Fibroblast of mammary gland (primary cell): ENCODE measurements at places on chromosomes 7 and 10.

DNA sequence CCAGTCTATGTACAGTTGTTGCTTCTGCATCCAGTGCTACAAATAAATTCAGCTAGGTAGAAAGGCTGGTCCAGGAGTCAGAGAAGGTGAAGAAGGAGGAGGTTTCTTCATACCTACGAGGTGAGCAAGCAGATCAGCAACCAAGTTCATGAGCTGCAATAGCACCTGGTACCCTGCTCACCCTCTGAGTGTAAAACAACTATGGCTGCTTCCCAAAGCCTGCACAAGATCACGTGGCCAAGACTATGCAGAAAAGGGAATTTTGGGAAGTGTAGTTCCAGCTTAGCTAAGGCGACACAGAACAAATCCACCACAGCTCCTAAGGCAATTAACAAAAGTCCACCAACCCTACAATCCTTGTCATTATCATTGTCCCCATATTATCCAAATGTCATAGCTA lies 95.9 kb upstream of the AUTS2 start:
- no peak for DNase-seq

- no peak for DNase-seq
These were observed 732.1 kb upstream of the POT1 start for GRCh38 chr7:125661677-125662076.

- DNase-seq = peak; percentile 59
These were observed 168.9 kb downstream of the CDK14 start for GRCh38 chr7:90764848-90765570.

GRCh38 chr10:99927721-99928280 lies 81.9 kb downstream of the DNMBP start:
- no peak for DNase-seq

GRCh38 chr10:2734603-2735002 lies 332.7 kb upstream of the PFKP start:
- no peak for DNase-seq

DNA sequence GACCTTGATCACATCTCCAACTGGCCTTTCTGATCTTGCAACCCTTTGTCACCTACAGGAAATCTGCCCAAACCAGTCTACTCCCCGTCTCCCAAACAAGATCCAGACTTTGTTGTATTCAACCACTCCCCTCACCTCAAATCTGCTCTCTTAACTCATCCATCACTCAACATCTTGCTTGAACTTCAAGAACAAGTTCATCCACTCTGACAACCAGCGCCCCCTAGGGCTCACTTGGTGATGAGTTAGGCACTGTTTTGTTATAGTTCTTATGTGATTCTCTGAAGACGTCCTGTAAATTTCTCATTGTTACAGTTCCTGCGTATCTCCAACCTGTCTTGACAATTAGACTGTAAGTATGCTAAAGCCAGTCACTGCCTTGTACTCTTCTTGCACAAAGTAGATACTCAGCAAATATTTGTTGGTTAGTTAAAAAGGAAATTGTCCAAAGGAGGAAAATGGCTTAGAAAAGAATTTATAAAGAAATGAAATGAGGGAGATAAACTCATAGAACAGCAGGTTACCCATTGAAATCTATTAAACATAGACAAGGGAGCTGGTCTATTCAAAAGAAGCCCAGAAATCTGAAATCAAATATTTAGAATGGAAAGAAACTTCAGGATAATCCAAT lies 5.3 kb downstream of the FRMD4A start:
- peak; percentile 51 for DNase-seq

DNA sequence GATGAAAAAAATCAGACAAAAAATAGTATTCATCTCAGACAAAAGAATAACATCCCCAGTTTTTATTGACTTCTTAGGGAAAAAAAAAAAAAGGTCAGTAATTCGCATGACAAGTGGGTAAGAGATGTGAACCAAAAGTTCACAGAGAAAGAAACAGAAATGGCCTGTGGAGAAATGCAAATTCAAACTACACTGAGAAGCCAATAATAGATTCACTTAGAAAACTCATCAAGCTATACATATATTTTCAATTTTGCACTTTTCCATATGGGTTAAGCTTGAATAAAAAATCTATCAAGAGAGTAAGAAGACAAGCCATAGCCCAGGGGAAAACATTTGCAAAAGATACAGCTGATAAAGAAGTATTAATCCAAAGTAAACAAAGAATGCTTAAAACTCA lies 28.0 kb downstream of the HERC4 start:
- DNase-seq = no peak

GRCh38 chr7:27303026-27303425 lies 60.4 kb downstream of the EVX1 start:
- DNase-seq = peak; percentile 2

DNA sequence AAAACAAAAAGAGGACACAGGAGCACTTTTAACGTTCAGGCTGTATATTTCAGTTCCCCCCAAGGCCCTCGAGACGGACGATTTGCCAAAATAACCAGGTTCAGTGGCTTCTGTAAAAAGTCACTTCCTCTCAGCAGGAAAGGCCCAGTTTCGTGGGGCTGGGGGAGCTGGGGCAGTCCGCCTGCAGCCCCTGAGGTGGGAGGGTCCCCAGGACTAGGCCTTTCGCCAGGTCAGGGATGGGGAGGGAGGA lies 28.8 kb downstream of the WDR86 start:
- DNase-seq = no peak

- DNase-seq = peak; percentile 52
These were observed 143.5 kb upstream of the ASAH2 start for GRCh38 chr10:50394832-50395231.

GRCh38 chr7:132509643-132510042 lies 66.6 kb downstream of the PLXNA4 start:
- DNase-seq = no peak

GRCh38 chr7:6256677-6257535 lies 15.5 kb downstream of the CYTH3 start:
- peak; percentile 96 for DNase-seq

DNA sequence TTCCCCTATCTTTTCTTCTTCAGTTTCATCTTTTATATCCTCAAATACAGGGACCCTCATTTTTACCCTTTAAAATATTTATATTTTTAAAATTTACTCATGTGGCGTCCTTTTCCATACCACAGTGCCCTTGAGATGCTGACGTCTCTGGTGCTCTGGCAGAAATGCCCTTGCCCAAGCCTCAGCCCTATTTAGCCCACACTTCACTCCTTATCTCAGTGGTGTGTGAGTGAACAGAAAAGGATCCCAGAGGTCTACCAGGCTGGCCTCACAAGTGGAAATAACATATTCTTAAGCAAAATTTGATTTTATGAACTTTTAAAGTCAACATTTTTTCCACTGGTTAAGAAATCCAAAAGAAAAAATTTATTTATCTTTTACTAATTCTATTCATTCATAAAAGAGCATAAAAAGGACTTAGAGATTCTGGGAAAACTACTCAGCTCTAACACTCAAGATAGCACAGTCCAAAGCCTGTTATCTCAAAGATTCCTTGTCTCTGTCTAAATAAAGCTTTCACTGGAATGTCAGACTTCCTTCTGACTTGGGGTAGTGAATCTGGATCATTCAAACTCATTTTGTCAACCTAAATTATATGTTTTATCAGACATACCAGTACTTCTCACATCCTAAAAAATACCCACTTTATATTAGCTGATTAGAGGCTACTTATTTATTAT lies at the start of gene NEBL:
TSS of gene NEBL (minus strand) at position 166 of the 680 bp plus-strand sequence. CDS start at position 60, 106 bp downstream.
- DNase-seq = no peak

- DNase-seq = peak; percentile 85
These were observed 303.7 kb downstream of the BMPER start for GRCh38 chr7:34208878-34209621.

DNA sequence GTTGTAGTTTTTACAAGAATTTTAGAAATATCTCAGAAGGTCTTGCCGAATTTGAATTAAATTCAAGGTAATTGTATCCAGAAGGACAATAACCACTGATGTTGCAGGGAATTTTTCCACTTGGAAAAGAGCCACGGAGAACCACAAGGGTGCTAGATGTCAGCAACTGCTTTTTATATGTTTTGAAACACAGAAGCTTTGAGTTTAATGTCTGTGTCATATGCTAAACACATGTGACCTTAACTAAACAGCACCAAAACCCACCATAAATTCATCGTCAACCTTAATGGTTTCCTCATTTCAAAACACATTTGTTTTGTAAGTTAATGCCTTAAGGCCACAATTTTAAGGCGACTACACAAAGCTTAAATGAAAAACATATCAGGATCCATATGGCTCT lies 106.9 kb downstream of the COL28A1 start:
- peak; percentile 95 for DNase-seq

- peak; percentile 81 for DNase-seq
These were observed 6.9 kb downstream of the ITPRIP start for GRCh38 chr10:104331208-104331838.

- peak; percentile 24 for DNase-seq
These were observed 195.4 kb upstream of the PLXDC2 start for GRCh38 chr10:19620811-19621210.

DNA sequence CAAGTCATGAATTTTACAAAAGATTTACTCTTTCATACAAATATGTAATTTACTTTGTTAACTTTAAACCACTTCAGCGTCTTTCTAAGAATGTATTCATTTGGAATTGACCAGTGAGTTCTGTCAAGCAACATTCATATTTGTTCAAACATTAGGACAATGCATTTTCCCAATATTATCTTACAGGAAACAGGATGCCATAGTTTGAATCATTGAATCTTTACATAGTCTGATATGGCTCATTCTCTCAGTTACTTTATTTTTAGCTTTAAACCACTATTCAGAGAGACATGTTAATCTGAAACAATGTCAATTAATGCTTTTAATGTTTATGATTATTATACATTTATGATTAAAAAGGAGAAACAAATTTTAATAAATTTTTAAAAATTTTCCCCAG lies 21.1 kb upstream of the MEOX2 start:
- no peak for DNase-seq

DNA sequence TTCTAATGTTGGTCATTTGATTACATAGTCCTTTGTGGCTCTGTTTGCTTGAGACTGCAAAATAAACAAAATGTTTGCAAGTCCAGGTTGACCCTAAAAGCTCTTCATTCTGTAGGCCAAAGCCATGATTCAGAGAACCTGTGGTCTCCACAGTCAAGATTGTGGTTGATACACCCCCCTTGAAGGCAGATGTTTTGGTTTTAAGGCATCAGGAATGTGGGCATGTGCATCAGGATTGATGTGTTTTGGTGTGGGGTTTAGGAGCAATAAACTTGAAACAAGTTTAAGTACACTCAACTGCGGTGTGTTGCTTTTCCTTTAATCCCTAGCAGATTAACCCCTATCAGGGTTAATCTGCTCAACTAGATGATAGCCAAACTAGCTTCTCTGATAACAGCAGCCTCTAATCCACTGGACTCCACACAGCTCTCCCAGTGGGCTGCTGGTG lies 379.1 kb upstream of the GALNT17 start:
- peak; percentile 83 for DNase-seq

DNA sequence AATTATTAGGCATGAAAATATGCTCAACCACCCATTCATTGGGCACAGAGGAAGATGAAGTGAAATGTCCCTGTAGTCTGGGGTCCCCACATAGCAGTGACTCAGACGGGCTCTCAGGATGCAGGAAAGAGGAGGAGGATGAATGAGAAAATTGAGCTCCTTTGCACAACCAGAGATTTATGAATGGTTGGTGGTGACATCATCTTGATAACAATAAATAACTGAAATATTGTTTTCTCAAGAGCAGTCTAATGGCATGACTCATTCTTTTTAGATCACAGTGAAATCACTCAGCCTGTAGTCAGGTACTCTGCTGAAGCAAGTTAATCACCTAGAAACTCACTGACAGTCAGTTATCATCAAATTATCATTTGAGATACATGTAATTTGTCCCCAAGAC lies 254.1 kb downstream of the RELN start:
- peak; percentile 63 for DNase-seq

GRCh38 chr7:26091933-26092332 lies 60.1 kb upstream of the NFE2L3 start:
- peak; percentile 3 for DNase-seq

DNA sequence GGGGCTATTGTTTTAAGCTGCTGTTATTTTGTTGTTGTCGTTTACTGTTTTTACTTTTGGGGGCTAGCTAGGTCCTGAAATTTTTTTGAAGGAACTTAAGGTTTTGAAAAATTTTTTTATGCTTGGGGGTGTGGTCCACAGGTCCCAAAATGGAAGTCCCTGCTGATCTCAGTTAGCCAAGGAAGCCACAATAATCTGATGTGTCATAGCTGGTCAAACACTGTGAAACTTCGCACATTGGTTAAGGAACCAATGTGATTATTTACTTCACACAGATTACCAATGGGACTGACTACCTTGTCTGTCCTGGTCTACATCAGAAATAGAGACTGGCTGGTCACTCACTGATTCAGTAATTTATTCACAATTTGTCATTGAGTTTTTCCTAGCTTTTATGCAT lies 29.5 kb upstream of the HYCC1 start:
- no peak for DNase-seq

- DNase-seq = no peak
These were observed 127.0 kb downstream of the TCERG1L start for GRCh38 chr10:131184503-131184902.

DNA sequence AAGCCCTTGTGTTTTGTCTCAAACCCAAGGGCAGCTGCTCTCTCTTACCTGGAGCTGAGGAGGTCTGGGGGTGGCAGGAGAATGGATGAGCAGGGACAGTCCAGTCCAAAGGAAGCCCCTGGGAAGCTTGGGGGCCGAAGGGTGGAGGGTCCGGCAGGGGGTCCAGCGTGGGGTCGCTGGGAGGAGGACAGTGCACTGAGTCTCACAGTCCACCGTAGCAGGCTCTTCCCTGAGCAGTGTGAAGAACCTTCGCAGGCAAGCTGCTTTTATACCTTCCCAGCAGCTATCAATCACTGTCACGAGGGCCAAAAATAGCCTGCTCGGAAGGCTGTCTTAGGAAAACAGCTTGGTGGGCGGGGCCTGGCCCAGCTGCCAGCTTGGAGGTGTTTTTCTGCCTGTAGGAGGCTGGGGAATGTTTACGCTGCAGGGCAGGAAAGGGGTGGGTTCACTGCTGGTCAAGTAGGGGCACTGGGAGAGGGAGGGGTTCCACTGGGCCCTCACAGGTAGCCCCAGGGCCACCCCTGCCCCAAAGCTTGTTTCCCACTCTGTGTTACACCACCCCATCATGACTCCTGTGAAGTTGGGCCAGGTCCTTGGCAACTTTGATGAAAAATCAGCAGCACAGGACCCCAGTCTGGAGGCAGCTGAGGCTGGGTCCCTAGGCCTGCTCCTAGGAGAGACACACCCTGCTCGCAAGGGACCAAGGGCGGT lies at the start of gene DEPP1:
TSS of gene DEPP1 (minus strand) at position 240 of the 711 bp plus-strand sequence. CDS start 779 bp downstream, outside the sequence.
- peak; percentile 90 for DNase-seq

DNA sequence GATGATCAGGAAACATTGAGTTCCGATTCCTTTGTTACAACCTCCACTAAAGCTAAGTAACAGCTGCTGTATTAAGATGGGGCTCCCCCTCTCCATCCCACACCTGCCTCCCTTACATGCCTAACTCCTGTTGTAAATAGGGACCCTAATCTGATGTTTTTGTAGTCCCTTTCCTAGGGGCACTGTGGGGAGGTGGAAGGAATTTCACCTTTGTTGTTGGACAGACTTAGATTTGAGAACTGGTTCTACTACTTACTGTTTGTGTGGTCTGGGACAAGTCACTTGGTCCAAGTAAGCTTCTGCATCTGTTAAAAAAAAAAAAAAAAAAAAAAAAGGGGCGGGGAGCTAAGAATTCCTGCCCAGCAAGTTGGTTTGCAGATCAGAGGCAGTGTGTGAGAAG lies 42.6 kb downstream of the KIAA1217 start:
- no peak for DNase-seq
